Stimulated activated CD8-positive, alpha-beta memory T cell treated with anti-CD3 and anti-CD28 coated beads, Interleukin-2, amount 100 ng/mL, for 1 hour (primary cell): ENCODE measurements at places on chromosomes 6 and 20.

GRCh38 chr20:19427480-19427879 lies 215.0 kb downstream of the SLC24A3 start:
- no peak for DNase-seq

DNA sequence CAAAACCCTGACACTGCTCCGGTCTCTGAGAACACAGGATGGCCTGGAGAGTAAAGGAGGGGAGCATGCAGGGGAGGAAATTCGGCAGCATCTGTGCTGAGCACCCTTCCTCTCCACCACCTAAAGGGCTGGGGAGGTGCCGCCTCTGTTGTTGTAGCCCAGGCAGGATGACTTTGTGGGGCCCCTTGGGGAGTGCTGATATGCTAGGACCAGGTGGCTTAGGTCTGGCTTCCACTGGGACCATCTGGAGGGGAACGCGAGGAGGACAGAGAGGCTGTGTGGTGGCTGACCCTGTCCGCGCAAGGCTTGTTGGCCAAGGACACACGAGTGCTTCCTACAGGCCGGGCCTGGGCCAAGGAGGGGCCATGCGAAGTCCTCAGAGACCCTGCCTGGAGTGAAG lies 9.9 kb upstream of the RPS6KA2 start:
- no peak for DNase-seq

DNA sequence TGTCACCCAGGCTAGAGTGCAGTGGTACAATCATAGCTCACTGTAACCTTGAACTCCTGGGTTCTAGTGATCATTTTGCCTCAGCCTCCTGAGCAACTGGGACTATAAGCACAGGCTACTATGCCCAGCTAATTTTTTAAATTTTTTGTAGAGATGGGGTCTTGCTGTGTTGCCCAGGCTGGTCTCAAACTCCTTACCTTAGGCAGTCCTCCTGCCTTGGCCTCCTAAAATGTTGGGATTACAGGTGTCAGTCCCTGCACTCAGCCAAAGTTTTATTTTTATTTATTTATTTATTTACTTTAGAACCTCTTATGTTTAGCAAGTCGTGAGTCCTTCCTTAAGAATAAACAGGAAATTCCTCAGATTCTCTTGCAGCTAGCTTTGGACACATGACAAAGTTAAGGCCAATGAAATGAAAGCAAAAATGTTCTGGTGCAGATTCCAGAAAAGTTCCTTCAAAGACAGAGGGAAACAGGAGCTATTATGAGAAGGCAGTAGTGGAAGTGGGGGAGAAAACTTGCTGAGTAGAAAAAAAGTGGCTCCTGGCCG lies 19.1 kb downstream of the PIM1 start:
- no peak for DNase-seq

DNA sequence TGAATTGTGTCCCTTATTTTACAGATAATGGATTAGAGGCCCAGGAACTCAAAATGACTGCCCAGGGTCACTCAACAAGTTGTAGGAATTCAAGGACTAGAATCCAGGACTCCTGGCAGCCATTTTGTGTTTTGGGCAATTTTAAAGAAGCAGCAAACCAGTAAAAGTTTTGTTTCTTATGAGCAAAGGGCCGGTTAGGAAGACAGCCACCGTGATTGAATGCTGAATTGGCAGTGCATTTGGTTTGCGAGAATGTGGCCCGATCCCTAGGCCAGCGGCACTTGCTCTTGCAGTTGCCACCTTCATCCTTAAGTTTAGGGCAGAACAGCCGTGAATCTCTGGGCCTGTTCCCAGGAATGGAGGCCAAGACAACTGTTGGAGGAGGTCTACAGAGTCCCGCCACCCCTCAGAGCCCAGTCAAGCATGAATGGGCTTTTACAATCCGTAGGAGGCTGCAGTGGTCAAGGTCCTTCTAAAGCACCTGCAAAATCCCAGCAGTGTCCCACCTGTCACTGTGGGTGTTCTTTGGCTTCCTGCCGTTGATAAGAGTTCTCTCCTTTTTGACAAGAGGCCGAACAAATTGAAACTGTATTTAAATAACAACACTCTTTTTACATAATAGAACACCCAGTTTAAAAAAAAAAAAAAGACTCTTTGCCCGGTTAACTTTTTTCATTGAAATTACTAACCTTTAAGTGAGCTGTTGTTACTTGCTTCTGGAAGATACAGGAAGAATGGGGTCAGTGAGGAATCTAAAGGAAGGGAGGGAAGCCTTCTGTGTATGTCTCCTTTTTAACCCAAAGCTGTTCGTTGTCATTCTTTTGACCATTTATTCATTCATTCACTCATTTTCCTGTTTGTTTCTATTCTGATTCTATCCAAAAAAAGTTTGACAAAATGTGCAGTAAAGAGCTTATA lies 68.7 kb downstream of the PHACTR2 start:
- DNase-seq = no peak

DNA sequence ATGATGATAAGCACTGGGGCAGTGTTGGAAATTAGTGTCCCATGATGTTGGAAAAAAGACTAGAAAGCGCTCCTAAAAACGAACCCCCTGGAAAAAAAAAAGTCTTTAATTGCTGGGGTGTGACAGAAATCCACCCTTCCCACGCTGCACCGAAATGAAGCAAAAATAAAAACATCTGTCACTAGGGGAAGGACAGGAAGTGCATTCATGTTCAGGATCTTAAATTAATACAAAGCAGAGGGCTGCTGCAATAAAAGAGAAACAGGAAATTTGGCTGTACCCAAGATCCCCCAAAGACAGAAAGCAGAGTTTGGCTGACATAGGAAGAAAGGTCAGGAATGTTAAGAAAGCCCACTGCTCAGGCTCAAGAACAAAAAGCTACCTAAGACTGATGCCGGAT lies 333.9 kb downstream of the TBC1D32 start:
- no peak for DNase-seq

- no peak for DNase-seq
Measured at GRCh38 chr6:116881236-116881635, 4.2 kb downstream of the RFX6 start.

DNA sequence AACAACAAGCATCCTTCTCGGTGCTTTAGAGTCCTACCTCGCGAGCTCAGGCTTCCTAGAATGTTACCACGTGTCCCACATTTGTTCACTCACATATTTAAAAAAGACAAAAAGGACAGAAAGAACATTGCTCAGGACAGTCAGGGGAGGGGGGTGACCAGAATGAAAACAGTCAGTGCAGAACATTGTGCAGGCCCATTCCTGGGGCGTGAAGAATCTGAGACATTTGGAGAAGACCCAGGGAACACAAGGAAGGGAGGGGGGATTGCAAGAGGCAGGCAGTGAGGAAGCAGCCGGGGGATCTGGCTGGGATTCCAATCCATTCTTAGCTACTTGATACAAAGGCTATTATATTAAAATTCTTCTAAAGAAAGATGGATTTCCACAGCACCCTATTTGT lies 270.4 kb upstream of the CITED2 start:
- no peak for DNase-seq
